ENCODE measurements at places on chromosomes 5 and 9.

- DNase-seq: no peak
Observed at GRCh38 chr5:134813827-134814226, 31.9 kb upstream of the C5orf24 start.

DNA sequence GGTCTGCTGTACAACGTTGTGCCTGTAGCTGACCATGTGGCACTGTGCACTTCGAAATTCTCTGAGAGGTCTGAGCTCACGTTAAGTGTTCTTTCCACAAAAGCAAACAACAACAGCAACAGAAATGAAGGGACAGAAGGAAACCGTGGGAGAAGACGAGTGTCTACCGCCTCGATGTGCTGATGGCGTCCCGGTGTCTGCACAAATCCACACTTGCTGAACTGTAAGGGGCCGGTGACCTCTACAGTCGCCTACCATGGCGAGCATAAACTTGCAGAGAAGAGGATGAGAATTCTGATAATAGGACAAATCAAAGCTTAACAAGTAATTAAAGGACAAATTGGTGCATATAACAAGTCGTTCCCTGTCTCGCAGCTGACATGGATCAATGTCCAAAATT, 114.0 kb downstream of the ADAMTS2 start:
- DNase-seq: no peak

DNA sequence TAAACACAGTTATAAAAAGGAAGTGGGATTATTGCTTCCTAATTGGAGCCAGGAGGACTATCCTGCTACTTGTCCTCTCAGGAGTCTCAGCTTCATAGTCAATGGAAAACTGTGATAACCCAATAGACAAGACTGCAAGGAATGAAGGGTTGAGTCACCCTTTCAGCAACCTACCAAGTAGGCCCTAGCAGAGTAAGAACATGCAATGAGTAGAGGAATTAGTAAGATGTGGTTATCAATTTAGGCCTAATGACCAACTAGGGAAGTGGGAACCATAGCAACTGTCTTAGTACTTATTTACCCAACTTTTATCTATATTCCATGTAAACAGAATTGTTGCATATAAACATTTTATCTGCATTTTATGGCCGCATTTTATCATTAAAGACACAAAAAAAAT, 310.1 kb downstream of the RFX3 start:
- no peak for DNase-seq

GRCh38 chr5:142016556-142016955, 3.7 kb upstream of the GNPDA1 start:
- no peak for DNase-seq

- no peak for DNase-seq
Observed at GRCh38 chr5:166767858-166768257, 1523.6 kb upstream of the WWC1 start.

GRCh38 chr5:58871648-58872242, 288.9 kb downstream of the RAB3C start:
- DNase-seq: peak; percentile 13

GRCh38 chr5:128406803-128407202, 131.2 kb downstream of the FBN2 start:
- no peak for DNase-seq

DNA sequence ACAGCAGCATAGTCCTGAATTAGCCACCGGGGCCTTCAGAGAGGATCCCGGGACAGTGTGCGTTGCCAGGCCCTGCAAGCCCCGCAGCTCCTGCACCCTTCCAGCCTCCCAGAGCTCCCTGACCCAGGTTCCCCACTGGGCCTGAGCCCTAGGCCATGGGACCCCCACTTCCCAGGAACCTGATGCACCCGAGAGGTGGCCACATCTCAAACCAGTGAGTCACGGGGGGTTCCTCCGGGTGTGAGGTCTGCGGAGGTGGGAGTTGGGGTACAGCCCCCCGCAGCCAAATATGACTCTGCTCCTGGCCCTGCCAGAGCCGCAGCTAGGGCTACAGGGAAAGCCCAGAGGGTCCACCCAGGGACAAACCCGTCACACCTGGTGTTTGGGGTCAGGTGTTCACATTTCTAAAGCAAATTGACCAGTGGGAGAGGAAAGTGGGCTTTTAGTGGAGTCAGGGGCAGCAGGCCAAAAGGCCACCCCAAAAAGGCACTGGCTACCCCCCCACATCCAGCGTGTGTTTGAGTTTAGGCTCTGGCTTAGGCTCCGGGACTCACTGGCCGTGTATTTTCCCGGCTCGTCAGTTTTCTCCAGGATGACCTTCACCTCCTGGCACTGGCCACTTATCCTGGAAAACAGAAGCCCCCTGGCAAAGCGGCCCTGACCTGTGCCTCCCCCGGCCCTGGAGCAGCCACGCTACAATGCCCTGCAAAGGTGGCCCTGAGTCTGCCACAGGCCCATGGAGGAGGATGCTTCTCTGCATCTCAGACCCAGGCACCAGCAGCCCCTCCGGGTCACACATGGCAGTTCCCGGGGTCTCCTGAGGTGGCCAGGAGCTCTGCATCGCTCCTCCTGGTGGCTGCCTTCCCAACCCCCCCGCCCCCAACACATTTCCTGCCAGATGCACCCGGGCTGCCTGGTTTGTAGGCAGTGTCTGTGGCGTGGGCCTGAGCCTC, 17.4 kb upstream of the OBP2B start:
- DNase-seq: no peak
